CD8-positive, alpha-beta memory T cell (primary cell): ENCODE measurements at places on chromosomes 4 and X.
A peak's percentile ranks its signal among the peaks of the same experiment; 100 is the strongest.

- no peak for DNase-seq
Measured at GRCh38 chrX:22652596-22652995, 347.2 kb upstream of the DDX53 start.

DNA sequence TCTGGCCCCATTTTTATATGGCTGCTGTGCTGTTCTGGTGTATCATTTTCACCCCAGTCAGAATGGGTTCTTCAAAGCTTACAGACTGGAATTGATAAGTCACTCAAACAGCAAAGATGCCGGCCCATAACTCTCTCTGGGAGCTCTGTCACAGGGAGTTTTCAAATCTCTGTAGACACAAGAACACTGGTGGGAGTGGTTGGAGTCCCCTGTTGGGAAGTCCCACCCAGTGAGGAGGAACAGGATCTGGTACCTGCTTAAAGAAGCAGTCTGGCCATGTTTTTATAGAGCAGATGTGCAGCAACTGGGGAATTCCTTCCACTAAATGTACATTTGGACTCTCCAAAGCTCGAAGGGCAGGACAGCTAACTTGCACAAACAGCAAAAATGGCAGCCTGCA, 69.3 kb upstream of the UGT2B7 start:
- no peak for DNase-seq

- DNase-seq: no peak
Measured at GRCh38 chrX:63404332-63404731, 53.2 kb upstream of the SPIN4 start.

GRCh38 chr4:172826861-172827260, 341.8 kb upstream of the GALNT7 start:
- no peak for DNase-seq

DNA sequence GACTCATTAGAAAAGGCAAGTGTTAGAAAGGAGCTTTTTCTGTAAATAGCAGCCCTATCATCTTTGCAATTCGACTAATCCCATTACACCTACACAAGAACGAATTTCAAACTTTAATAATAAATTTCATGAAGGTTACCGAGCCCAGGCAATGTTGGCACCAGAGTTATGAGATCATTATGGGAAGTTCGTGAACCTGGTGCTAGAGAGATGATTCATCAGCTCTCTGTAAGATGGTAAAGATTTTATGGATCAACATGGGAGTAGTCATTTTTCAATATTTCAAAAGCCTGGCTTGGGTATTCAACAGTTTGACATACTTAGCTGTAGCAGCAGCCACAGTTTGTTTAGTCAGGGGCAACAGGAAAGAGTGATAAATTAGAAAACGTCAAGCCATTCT, 35.8 kb downstream of the AMELX start:
- DNase-seq: no peak

DNA sequence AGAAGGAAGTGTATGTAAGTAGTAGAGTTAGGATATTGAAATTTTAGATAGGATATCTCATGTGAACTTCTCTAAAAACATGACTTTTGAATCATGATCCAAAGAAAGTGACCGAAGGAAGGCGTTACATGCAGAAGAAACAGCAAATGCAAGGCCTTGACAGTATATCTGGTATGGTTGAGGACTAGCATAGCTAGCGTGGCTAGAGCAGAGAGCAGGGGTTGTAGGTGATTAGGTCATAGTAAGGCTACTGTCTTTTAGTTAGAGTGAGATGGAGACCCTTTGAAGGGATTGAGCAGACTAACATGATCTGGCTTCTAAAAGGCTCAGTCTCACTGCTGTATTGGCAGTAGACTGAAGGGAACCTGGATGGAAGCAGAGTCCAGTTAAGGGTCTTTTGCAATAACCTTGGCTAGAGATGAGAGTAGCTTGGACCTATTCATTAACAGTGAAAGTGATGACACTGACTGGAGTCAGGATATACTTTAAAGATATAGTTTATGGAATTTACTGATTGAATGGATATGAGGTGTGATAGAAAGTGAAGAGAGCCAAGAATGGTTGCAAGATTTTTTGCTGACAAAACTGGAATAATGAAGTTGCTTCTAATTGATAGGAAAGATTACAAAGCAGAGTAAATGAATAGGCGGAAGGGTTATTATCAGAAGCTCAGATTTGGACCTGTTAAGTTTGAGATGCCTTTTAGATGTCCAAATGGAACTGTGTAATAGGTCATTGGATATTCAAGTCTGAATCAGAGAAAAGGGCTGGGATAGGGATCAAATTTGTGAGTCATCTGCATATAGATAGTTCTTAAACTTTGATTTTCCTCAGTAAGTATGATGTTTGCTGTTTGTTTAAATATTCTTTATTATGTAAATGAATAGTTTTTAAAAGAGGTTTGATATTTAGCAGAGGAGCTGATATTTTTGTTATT, 59.8 kb downstream of the MRPL1 start:
- no peak for DNase-seq

DNA sequence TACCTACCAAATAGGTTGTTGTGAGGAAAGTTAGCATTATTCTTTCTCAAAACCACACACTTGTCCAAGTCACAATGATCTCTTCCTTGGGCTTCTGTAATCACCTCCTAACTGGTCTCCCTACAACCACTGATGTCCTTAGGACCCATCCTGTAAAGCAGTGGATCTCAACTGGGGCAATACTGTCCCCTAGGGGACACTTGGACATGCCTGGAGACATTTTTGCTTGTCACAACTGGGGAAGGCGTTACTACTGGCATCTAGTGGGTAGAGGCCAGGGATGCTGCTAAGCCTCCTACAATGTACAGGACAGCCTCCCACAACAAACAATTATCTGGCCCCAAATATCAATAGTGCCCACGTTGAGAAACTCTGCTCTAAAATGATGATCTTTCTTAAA, 118.7 kb upstream of the AP1S2 start:
- DNase-seq: peak; percentile 0

DNA sequence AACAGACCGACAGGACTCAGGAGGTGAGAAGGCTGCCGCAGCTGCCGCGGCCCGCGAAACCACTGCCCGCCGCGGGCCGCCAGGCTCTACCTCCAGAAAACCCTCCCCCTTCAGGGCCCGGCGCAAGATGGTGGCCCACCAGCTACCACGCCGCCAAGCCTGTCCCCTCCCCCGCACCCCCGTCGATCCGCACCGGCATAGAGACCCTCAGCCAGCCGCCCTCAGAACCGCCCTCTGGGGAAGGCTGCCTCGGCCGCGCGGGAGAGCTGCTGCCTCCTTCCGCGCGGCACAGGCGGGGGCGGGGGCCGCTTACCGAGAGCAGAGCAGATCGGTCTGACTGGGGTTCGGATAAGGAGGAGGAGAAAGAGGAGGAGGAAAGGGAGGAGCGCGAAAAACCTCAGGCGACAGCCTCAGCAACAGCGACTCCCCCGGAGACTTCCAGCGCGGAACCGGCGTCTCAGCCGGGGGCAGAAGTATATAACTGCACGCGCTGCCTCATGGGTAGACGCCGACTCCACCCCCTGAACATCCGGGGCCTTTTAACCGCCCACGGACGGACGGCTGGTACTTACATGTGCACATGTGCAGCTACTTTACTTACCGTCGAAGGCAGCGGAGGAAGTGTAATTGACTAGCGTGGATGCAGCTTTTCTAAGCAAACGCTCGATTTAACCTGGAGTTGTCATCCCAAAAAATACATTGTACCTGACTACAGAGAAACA, at the start of gene ZNF280C:
ZNF280C (minus strand) TSS at position 451 of the 722 bp plus-strand sequence. CDS start 8,450 bp downstream, outside the sequence.
- DNase-seq: peak; percentile 82

DNA sequence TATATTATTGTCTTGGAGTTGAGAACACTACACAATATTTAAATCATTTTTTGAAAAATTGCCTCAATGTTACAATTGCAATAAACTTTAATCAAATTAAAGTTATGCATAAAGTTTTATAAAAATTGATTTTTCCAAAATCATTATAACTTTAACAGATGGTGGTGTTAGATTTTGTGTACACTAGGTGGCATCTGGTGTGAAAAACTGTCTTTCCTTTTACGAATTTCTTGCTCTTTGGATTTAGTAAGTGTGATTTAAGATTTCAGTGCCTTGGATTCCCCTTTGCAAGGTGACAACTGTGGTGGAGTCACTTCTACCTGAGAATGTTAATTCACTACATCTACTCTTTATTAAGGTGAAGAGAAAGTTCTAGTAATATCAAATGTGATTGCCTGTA, 91.6 kb downstream of the AREG start:
- DNase-seq: no peak

- DNase-seq: no peak
Measured at GRCh38 chr4:87103086-87103485, 117.3 kb downstream of the KLHL8 start.

- no peak for DNase-seq
Measured at GRCh38 chrX:136204571-136204970, 46.6 kb downstream of the MAP7D3 start.

- no peak for DNase-seq
Measured at GRCh38 chrX:97936296-97936695, 1052.6 kb downstream of the RPA4 start.

GRCh38 chr4:110675426-110675825, 52.5 kb upstream of the PITX2 start:
- DNase-seq: no peak

GRCh38 chr4:121041307-121042090, 30.8 kb downstream of the NDNF start:
- DNase-seq: no peak

DNA sequence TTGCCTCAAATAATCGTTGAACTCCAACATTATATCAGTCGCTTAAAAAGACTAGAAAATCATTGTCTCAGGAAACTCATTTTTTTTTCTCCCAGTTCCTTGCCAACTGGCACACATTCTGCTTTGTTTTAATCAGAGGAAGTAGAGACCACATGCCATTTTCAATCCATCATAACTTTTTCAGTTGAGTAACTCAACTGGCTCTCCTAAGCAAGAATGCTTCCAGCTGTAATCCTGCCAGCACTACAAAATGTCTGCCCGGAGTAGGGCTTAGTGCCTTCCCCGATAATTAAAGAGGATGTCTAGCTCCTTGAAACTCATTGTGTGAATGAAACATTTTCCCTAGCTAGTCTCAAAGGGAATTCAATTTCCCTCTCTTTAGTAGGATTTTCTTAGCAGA, 33.0 kb downstream of the FREM3 start:
- no peak for DNase-seq

GRCh38 chr4:82746705-82747574, 51.7 kb downstream of the SCD5 start:
- no peak for DNase-seq

GRCh38 chr4:122045533-122045932, 93.7 kb upstream of the TRPC3 start:
- DNase-seq: no peak

- no peak for DNase-seq
Measured at GRCh38 chrX:133649651-133650050, 234.4 kb upstream of the GPC4 start.

DNA sequence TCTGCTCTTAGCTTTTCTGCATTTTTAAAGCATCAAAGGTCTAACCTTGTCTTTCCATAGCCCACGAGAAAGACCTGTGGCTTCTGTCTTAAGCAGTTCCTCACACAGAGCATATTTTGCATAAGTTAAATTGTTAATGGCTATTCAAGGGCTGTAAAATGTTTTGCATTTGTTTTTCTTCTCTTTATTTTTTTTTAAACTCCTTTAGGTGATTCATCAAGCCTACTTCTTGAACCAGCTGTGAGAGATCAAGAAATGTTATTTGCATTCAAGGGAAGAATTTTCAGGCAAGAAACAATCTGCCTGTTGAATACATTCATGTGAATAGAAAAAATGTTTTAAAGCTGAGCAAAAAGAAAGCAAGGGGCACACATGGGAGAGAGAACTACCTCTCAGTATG, 423.8 kb upstream of the FRG1 start:
- no peak for DNase-seq
